ENCODE measurements at places on chromosomes 5 and 9. TPM values are rescaled to one million over a fixed set of nuclear protein-coding genes. Genes with fewer than 3 reads are reported as not detected.
A peak's percentile ranks its signal among the peaks of the same experiment; 100 is the strongest.

The ARL14EPL gene
- total RNA-seq = not detected

The KCNN2 gene
- 22.3 TPM for total RNA-seq

The SLC25A48 gene
- 0.37 TPM for total RNA-seq

- no peak for DNase-seq
Measured at GRCh38 chr5:78424665-78425064, 64.2 kb downstream of the SCAMP1 start.

DNA sequence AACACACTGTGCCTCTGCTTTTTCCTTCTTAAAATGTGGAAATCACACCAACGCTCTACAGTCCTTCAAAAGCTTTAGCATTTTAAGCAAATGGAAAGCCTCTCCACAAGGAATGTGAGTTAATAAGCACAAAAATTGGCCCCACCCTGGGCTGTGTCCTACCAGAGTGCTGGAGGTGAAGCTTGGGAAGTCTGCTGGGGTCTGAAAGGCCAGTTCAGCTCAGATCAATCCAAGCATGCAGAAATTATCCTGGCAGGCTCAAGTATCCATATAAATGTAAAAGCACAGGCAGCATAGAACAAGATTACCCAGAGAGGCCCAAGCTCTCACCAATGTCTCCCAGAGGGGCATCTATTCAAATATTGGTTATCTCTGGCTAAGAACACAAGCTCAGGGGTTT is 98.5 kb downstream of the ESM1 start:
- DNase-seq = no peak

The PCDHA4 gene
- 1.1 TPM for total RNA-seq

The CDC42SE2 gene
- 45.5 TPM for total RNA-seq

- no peak for DNase-seq
Measured at GRCh38 chr5:136781464-136781863, 416.1 kb upstream of the TRPC7 start.

GRCh38 chr5:152427721-152428120 is 22.6 kb upstream of the NMUR2 start:
- DNase-seq = peak; percentile 2

The LVRN gene
- total RNA-seq = 2.8 TPM

GRCh38 chr5:127373858-127374491 is 83.4 kb downstream of the MEGF10 start:
- no peak for DNase-seq

- no peak for DNase-seq
Measured at GRCh38 chr9:33662871-33663270, 132.5 kb upstream of the PRSS3 start.

- DNase-seq = no peak
Measured at GRCh38 chr5:159883522-159883950, 32.7 kb upstream of the ADRA1B start.

The GFPT2 gene
- total RNA-seq = 14.9 TPM

GRCh38 chr5:110115503-110115902 is 425.8 kb downstream of the MAN2A1 start:
- no peak for DNase-seq

The CARD9 gene
- 3.2 TPM for total RNA-seq

GRCh38 chr5:179974946-179975712 is 67.4 kb upstream of the TBC1D9B start:
- DNase-seq = no peak

The ENTPD2 gene
- total RNA-seq = 6.4 TPM

The BTNL8 gene
- total RNA-seq = not detected

The PTCH1 gene
- 48.0 TPM for total RNA-seq

- no peak for DNase-seq
Measured at GRCh38 chr9:38406476-38407186, 14.1 kb downstream of the ALDH1B1 start.

The TMEM215 gene
- total RNA-seq = 0.21 TPM

GRCh38 chr5:10102706-10103497 is 146.8 kb downstream of the ATPSCKMT start:
- DNase-seq = no peak

DNA sequence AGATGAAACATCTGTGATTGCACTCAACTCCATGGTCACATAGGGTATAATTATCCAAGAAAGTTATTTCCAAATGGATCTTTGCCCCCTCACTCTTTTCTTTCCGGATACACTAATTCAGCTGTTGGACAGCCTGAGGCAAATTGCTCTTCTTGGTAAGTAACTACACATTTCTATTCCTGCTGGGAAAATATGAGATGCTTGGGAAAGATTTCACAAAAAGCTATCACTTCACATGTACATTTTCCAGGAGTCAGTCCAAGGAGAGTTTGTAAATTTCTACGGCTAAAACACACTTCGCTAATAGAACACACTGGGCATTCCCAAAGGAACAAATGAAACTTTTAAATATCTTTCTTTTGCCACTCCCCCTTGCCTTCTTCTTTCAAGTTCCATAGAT is 123.0 kb upstream of the GRIA1 start:
- DNase-seq = no peak

The NOXA1 gene
- total RNA-seq = 0.90 TPM

DNA sequence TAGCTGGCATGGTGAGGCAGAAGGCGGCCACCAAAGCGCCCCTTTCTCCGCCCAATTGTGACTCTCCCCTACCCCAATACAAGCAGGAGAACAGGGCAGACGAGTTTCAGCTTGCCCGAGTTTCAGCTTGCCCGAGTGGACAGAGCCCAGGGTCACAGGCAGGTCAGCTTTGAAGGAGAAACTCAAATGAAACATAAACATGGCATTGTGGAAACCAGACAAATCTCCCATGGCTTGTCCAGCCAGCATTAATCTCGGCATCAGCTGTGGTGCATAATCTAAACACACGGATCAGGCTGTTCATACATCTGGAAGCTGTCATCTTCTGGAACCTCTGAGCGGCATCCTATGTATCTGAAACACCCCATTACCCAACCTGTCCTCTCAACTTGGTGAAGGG is 16.9 kb downstream of the PTCH1 start:
- no peak for DNase-seq

- no peak for DNase-seq
Measured at GRCh38 chr5:67902497-67902830, 313.1 kb upstream of the PIK3R1 start.

DNA sequence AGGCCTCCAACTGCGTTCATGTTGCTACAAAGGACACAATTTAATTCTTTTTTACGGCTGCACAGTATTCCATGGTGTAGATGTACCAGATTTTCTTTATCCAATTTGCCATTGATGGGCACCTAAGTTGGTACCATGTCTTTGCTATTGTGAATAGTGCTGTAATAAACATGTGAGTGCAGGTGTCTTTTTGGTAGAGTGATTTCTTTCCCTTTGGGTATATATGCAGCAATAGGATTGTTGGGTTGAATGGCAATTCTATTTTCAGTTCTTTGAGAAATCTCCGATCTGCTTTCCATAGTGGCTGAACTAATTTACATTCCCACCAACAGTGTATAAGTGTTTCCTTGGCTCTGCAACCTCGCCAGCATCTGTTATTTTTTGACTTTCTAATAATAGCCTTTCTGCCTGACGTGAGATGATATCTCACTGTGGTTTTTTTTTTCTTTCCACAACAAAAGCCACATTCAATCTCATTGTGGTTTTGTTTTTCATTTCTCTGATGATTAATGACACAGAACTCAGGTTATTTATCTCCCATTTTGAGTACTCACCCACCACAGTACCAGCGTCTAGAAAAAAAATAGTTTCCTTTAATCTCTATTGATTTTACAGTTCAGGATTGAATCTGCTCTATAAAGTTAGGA is 21.9 kb downstream of the ARRDC3 start:
- no peak for DNase-seq

DNA sequence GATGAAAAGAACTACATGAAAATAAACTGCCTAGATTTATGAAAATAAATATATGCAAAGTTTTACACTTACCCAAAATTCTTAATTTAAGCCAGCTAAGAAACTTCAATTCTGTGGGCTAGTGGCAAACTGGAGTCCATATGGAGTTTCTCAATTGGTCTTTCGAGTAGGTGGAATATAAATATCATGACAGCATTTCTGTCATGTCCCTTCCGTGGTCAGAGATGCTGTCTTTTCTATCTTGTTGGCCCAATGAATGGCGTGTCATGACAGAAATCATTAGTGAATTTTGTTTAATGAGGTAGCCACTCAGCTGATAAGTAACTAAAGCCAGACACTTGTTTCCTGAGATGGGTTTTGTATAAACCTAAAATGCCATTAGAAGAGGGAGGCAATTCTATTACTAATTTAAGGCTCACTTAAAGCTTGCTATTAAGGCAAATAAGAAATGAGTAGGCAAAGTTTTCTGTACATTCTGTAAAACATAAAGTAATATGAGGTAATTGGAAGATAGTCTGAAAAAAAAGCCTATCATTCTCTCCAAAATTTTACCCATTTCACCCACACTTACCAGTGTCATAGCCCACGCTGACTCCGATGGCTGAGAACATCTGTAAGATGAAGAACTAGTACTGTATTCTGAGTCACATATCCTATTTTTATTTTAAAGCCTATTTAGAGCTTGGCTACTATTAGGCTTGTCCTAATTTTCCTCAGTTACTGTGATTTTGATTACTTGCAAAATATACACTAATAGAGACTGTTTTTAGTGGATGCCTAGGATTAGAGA is 419.3 kb upstream of the MEF2C start:
- DNase-seq = no peak

DNA sequence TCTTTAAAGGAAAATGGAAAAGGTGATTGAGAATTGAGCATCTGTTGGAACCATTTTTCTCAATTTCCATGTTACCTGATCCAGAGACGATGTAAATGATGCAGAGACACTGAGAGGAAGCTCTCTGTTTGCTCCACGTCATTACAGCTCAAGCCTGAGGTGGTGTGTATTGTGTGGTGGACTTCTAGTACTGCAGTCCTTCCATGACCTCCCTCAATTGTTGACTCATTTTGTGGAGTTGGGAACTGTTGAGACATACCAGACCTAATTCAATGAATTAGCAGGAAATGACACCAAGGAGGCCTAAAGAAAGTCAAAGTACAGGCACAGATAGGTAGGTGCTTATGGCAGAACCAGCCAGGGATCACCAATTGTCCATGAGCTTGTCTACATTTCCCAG is 15.6 kb upstream of the LVRN start:
- no peak for DNase-seq

DNA sequence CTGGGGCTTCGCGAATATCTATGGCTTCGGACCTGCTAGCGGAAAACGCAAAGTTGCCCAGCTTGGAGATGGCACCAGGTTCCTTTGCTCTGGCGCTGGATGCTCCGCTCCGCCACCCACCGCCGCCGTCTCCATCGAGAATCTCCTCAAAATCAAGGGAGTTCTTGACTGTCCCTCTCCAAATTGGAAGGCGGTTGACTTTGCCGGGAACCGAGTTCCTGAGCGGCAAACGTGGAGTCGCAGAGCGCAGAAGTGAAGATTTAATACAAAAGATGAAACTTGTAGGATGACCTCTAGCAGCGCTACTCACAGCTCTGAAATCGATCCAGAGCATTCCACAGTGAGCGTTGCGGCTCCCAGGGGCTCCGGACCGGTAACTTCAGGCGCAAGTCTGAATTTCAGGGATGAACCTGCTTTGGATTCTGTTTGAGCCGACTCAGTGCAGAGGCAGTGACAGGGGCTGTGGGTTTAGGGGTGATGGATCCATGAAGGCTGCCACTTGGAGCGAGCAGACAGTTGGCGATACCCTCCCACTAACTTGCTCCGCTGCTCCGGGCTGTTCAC is 1641.5 kb upstream of the C9orf72 start:
- no peak for DNase-seq

- DNase-seq = no peak
Measured at GRCh38 chr5:39314591-39314990, 49.7 kb downstream of the C9 start.

GRCh38 chr5:72760259-72760658 is 56.2 kb upstream of the TNPO1 start:
- no peak for DNase-seq

The PCSK5 gene
- total RNA-seq = 25.4 TPM

GRCh38 chr5:108749128-108749861 is 1.6 kb downstream of the FER start:
- no peak for DNase-seq

GRCh38 chr9:38682713-38683112 is 37.2 kb downstream of the FAM240B start:
- DNase-seq = no peak

DNA sequence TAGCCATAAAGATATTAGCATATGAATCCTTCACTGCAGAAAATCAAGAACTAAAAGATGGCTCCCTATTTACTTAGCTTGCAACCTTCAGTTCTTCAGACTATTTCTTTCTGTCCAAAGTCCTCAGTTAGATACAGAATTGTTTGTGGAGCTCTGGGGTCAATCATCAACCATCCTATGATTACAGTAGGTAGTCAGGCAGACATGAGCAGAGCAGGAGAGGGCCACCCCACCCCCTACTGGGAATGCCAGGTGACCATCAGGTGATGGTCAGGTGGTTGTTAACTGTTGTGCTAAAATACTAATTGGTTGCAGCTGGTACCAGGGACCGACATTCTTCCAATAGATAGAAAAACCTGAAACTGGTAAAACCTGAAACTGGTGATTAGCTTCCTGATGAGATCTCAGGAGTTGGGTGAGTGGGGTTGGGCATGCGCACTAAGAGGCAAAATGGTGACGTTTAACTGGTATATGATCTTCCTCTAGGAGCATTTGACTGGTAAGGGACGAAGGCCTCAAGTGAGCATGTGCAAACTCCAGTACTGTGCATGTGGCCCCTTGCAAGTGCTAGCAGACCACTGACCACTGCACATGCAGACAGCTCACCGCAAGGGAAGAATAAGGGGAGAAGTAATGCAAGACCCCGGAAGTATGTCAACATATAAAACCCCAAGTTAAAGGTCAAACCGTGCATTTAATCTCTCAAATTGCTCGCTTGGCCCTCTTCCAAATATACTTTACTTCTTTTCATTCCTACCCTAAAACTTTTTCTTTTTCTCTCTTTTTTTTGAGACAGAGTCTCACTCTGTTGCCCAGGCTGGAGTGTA is 13.6 kb downstream of the C9orf57 start:
- DNase-seq = no peak

The RNF183 gene
- 0.26 TPM for total RNA-seq

GRCh38 chr5:172713113-172713808 is 57.7 kb downstream of the DUSP1 start:
- DNase-seq = no peak

The DIAPH1 gene
- total RNA-seq = 18.1 TPM

DNA sequence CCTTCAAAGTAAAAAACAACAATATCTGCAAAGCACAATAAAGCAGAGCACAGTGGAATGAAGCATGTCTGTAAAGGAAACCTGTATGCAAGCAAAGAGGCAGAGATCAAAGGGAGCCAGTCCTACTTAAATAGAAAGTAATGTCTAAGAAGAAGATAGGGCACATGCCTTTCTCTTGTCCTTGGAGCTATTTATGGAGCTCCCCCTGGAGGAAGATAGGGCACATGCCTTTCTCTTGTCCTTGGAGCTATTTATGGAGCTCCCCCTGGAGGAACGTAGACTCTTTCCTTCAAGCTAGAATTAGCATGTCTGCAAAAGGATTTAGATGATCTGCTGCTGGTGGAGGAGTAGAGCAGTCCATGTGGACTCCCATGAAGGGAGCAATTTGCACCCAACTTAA is 168.1 kb upstream of the RASEF start:
- DNase-seq = no peak

DNA sequence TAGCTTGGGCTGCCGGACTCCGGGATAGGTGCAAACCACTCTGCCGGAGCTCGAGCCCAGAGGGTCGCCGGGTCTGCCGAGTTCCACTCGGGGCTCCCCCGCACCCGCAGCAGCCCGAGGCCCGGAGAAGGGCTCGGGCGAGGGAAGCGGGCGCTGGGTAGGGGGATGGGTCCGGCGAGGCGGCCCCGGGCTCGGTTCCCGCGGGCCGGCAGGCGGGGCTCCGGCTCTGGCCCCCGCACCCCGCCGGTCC is 507 bp downstream of the RICTOR start:
- no peak for DNase-seq

All from urinary bladder (tissue), 4 donors.